ENCODE measurements at places on chromosomes 16 and 17.

- DNase-seq, result peak; percentile 67
These were observed 203.9 kb downstream of the CEP112 start for GRCh38 chr17:65987988-65988387.

DNA sequence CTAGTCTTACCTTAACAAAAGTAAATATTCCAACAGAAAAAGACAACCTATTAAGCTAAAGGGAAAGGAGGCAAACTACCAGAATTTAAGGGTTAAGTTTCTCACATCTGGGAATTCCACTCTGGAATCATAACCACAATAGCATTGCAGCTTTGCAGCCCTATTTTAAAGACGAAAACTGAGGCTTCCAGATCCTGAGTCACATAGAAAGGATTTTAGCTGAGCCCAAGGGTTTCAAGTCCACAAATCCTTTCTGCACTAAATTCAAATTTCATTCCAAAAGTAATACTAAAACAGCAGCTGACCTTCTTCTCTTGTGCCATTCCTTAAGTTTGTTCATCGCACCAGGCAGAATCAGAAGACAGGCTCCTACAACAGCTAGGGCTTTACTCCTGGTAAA is 17.8 kb downstream of the XYLT1 start:
- no peak for DNase-seq

GRCh38 chr17:66678827-66679226 is 156.1 kb upstream of the CACNG5 start:
- DNase-seq, result no peak

- DNase-seq, result no peak
These were observed 186.3 kb upstream of the XYLT1 start for GRCh38 chr16:17657045-17657444.

- peak; percentile 83 for DNase-seq
These were observed at the start of gene MTMR4 for GRCh38 chr17:58513965-58514769. Gene MTMR4 (minus strand): TSS chr17:58514638. CDS start chr17:58514407, 231 bp downstream.

DNA sequence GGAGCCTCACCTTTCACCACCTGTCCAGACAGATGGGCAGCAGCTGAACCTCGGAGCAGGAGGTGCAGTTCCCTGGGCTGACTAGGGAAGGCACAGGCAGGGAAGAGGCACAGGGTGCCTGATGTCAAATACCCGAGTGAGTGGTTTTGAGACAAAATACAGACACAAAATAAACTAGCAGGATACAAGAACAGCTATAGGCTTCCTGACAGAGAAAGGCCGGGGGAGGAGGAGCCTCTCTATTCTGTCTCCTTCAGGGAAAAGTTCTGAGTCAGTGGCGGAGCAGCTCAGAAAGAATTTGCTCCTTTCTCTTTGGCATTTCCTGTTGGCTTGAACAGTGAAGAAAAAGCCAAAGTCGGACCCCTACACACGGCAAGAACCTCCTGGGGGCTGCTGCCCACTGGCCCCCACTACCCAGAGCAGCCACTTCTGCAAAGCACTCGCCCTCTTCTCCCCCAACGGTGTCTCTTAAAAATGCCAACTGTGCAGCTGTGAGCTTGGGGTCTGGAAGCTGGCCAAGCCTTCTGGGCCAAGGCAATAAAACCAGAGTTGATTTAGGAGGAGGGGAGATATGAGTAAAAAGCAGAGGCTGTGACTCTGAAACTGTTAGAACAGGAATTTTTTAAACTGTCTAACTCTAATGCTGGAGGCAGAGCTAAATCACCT is 14.4 kb upstream of the FAAP100 start:
- peak; percentile 84 for DNase-seq

DNA sequence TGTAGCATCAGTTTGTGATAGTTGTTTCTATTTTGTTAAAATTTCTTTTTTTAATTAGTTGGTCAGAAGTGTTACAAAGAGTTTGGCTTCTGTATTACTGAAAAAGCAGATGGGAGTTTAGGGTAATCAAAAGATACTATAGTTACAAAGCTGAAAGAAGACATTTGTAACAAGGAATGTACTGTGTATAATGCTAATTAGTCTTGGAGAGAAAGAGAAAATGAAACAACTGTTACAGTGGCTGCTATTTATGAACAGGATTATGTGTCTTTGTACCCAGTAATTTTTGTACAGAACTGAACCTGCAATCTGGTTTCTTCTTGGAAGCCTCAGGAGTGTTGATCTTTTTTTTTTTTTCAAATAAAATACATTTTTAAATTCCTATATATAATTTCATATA is 14.3 kb downstream of the GDPD1 start:
- no peak for DNase-seq

DNA sequence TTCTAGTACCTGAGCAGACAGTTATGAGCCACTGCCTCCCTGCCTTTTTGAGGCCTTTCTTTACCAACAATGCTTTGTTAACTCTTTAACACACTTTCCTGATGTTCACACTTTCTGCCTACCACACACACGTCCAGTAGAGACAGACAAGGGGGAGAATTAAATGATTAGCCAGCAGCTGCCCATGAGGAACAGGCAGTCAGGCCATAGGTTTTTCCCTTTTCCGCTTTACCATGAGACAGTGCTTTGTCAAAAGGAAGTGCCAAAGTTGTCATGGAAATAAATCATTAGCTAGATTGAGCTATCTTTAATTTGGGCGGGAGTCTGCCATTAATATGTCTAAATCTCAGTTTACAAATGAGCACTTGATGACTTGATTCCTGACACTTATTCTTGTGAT is 102.1 kb downstream of the PITPNC1 start:
- no peak for DNase-seq

Measured in epithelial cell of esophagus (primary cell).